ENCODE measurements at places on chromosomes 16 and 17. TPM values are rescaled to one million over a fixed set of nuclear protein-coding genes. Genes with fewer than 3 reads are reported as not detected.

The GLP2R gene
- polyA plus RNA-seq: not detected

The LRRC37B gene
- 1.8 TPM for polyA plus RNA-seq

The PRSS8 gene
- not detected for polyA plus RNA-seq

The NOXO1 gene
- polyA plus RNA-seq: not detected

The SHBG gene
- polyA plus RNA-seq: 0.13 TPM

The MSLN gene
- polyA plus RNA-seq: 0.07 TPM

The C16orf54 gene
- polyA plus RNA-seq: 32.0 TPM

The C16orf89 gene
- not detected for polyA plus RNA-seq

- H3K27me3 ChIP-seq: no peaks in the 10 kb centered on the region
- H3K36me3 ChIP-seq: peaks cover 33% of the 10 kb centered on the region
- peaks cover 28% of the 10 kb centered on the region for H3K4me1 ChIP-seq
- peak; percentile 55 for DNase-seq
- peak overlapping the region; percentile 50 for H3K4me3 ChIP-seq
- peak overlapping the region; percentile 66 for H3K27ac ChIP-seq
Measured at GRCh38 chr17:8225813-8226535, 15.6 kb upstream of the AURKB start.

DNA sequence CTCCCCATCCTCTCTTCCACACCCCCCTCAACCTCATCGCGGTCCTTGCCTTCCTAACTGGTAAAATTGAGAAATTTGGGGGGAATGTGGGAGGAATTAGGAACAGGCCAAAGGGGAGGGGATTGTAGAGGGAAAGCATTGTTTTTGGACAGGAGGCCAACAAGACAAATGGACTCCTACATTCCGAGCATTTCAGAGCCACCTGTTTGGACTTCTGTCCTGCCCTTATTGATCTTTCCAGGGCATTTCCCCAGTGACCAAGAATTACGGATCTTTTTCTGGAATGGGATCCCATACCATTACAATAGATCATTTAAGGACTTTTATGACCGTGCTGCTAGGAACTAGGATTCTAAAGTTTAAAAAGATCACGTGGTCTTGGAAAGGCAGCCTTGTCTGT lies 221.3 kb upstream of the ASIC2 start:
- no peak overlapping the region for H3K4me3 ChIP-seq
- H3K36me3 ChIP-seq: no peaks in the 10 kb centered on the region
- no peaks in the 10 kb centered on the region for H3K27me3 ChIP-seq
- no peak overlapping the region for H3K27ac ChIP-seq
- DNase-seq: no peak
- peaks cover 5% of the 10 kb centered on the region for H3K4me1 ChIP-seq

GRCh38 chr16:75010427-75010826 lies 11.6 kb downstream of the ZNRF1 start:
- no peaks in the 10 kb centered on the region for H3K27me3 ChIP-seq
- H3K27ac ChIP-seq: no peak overlapping the region
- no peak overlapping the region for H3K4me3 ChIP-seq

GRCh38 chr17:56898874-56899273 lies 15.0 kb downstream of the TRIM25 start:
- H3K27ac ChIP-seq: no peak overlapping the region
- no peak for DNase-seq
- no peaks in the 10 kb centered on the region for H3K27me3 ChIP-seq
- H3K4me3 ChIP-seq: no peak overlapping the region
- H3K36me3 ChIP-seq: peaks cover 98% of the 10 kb centered on the region

DNA sequence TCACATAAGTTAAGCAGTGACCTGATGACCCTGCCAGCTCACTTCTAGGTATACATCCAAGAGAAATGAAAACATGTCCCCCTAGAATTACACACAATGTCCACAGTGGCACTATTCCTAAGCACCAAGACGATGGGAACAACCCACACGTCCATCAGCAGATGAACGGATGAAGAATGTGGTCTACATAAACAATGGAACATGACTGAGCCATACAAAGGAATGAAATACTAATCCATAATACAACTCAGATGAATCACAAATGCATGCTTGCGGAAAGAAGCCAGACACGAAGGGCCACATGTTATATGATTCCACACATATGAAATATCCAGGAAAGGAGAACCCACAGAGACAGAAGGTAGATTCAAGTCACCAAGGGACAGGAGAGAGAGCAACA lies 17.4 kb downstream of the USP22 start:
- no peak for DNase-seq
- peaks cover 74% of the 10 kb centered on the region for H3K36me3 ChIP-seq
- no peak overlapping the region for H3K4me3 ChIP-seq
- no peak overlapping the region for H3K27ac ChIP-seq
- H3K4me1 ChIP-seq: peaks cover 17% of the 10 kb centered on the region

DNA sequence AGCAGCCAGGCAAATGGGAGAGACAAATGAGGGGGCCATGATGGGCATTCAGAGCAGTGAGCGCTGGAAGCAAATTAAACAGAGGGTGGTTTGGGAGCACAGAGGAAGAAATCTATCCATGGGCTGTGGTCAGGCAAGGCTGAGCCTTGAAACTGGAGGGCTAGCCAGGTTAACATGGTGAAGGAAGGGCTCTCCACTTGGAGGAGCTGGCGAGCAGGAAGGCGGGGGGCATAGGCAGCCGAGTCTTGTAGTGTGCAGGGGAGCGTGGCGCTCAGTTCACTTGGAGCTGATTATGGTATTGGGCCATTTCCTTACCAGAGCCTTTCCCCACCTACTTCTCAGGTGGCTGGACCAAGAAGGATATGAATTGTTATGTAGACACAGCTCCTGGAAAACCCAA lies 189.7 kb downstream of the SNX29 start:
- H3K36me3 ChIP-seq: peaks cover 31% of the 10 kb centered on the region
- H3K4me1 ChIP-seq: no peaks in the 10 kb centered on the region
- H3K27ac ChIP-seq: no peak overlapping the region
- no peaks in the 10 kb centered on the region for H3K27me3 ChIP-seq

GRCh38 chr17:66953630-66954020 lies 10.9 kb upstream of the CACNG4 start:
- no peaks in the 10 kb centered on the region for H3K4me1 ChIP-seq
- no peak for DNase-seq
- no peak overlapping the region for H3K27ac ChIP-seq
- H3K4me3 ChIP-seq: no peak overlapping the region
- H3K36me3 ChIP-seq: no peaks in the 10 kb centered on the region

- peak; percentile 80 for DNase-seq
- H3K27me3 ChIP-seq: no peaks in the 10 kb centered on the region
- H3K36me3 ChIP-seq: no peaks in the 10 kb centered on the region
Measured at GRCh38 chr17:4766723-4767122, 5.0 kb upstream of the TM4SF5 start.

DNA sequence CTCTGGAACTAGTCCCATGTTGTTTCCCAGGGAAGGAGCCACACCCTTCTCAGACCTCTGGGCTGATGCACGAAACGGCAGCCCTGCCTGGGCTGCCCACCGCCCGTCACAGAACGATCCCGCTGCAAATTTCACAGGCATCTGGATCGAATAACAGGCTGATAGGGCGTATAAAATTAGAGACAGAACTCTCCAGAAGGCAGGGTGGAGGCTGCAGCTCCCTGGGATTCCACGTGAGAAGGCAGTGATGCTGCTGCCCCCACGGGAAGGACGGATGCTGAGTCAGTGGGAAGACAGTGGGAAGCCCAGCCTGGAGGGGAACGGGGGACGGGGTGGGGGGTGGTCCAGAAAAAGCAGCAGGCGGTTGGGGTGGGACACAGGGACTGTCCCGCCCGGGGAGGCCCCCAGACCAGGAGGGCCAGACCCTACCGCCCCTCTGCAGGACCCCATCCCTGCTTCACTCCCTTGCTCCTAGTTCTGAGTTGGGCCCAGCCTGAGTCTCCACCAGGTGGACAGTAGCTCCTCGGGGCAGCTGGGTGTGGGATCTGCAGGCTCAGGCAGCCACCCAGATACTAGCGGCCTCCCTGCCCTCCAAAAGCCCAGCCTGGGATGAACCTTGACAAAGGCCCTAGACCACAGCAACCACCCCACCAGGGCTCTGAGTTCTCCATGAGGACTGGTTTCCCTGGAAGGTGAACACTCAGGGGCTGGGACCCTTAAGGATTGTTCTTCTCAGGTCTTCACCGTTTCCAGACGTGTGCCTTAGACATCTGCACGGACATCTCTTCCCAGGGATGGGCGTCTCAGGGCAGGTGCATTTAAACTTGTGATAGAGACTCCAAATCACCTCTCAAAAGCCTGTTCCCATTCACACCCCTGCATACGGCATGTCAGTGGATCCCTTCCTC lies 117.8 kb downstream of the METRNL start:
- H3K4me1 ChIP-seq: peaks cover 82% of the 10 kb centered on the region
- H3K4me3 ChIP-seq: no peak overlapping the region
- H3K27ac ChIP-seq: no peak overlapping the region
- H3K27me3 ChIP-seq: no peaks in the 10 kb centered on the region
- H3K36me3 ChIP-seq: no peaks in the 10 kb centered on the region
- DNase-seq: no peak

DNA sequence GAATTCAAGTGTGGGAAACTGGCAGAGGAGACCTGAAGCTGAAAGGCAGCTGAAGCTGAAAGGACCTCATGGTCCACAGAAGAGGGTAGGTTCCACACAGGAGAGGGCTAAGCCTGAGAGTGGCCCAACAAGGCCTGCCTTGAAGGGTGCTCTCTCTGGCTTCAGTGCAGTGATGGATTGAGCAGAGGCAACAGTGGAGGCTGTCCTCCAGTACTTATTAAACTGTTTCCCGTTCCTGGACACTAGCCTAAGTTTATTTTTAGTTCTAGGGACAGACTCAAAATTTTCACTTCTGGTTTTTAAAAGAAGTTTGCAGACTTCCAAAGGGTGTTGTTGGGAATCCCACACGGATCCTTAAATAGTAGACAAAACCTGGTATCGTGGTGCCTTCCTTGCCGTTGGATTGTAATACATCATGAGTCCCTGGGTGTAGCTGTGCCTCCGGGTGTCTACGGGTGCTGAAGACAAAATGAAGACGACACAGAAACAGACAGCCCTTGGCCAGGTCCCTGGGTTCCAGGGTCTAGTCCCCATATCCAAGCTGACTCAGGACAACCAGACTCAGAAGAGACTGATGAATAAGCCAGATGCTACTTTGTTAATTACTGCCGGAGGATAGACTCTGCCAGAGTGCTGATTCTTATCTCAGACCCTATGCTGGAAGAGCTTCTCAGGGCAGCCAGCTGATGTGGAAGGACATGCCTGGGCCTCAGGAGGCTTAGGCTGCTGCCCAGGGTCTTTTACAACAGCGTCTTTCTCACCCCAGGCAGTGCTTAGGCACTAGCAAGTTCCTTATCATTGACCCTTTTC lies 7.1 kb upstream of the CMTM4 start:
- H3K36me3 ChIP-seq: no peaks in the 10 kb centered on the region
- H3K27me3 ChIP-seq: no peaks in the 10 kb centered on the region
- DNase-seq: peak; percentile 13
- peaks cover 51% of the 10 kb centered on the region for H3K4me1 ChIP-seq
- H3K4me3 ChIP-seq: no peak overlapping the region

DNA sequence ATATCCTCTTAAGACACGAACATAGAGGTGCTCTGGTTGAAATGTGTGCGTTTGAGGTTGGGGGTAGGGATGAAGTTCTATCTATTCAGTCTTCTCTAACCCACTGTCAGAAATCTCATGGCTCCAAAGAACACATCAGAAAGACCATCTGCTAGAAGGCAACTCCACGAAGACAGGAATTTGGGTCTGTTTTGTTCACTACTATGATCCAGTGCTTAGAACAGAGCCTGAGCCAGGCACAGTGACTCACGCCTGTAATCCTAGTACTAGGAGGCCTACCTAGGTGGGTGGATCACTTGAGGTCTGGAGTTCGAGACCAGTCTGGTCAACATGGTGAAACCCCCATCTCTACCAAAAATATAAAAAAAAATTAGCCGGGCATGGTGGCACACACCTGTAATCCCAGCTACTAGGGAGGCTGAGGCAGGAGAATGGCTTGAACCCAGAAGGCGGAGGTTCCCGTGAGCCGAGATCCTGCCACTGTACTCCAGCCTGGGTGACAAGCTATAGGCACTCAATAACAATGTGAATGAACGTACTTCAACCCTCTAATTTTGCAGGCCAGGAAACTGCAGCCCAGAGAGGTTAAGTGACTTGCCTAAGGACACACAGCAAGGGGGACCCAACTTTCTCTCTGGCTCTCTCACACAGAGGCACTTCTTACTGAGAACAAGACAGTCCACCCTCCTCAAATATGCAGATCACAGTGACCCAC lies 2.3 kb downstream of the CASKIN2 start:
- DNase-seq: no peak
- H3K27me3 ChIP-seq: peaks cover 3% of the 10 kb centered on the region
- H3K4me1 ChIP-seq: peaks cover 33% of the 10 kb centered on the region
- no peaks in the 10 kb centered on the region for H3K36me3 ChIP-seq

GRCh38 chr16:57807252-57807967 lies 5.1 kb upstream of the KIFC3 start:
- no peak overlapping the region for H3K4me3 ChIP-seq
- H3K4me1 ChIP-seq: peaks cover 28% of the 10 kb centered on the region
- H3K27me3 ChIP-seq: peaks cover 26% of the 10 kb centered on the region
- H3K36me3 ChIP-seq: no peaks in the 10 kb centered on the region

DNA sequence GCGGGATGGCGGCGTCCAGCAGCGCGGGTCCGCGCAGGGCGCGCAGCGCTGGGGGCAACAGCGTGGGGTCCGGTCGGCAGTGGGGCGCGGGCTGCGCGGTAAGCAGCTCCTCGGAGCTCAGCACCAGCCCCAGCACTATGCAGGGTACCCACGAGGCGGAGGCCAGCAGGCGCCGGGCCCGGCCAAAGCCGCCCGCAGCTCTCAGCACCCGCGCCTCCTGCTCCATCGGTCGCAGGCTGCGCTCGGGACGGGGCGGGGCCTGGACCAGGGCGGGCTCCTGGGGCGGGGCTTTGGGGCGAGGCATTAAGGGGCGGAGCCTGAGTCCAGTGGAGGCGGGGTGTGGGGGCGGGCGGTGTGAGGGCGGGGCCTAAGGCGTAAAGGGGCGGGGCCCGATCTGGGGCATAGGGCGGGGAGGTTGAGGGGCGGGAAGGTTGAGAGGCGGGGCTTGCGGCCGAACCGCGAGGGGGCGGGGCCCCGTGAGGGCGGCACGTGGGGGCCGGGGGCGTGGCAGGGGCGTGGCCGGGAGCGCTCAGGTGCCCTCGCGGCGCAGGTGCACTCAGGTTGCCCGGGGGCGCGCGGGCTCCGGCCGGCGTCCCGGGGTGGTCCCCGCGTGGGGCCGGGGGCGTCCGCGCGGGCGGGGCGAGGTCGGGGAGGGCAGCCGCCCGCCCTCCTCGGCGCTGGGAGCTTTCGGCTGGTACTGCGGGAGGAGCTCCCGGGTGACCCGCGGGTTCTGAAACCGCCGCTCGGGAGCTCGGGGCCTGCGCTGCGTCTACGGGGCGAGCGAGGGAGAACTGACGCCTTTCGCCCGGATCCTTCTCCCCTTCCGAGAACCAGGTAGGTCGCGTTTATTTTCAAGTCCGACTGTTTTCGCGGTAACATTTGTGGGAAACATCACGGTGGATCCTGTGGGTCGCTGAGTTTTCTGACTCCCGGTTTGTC lies 1.4 kb upstream of the SLC22A31 start:
- no peaks in the 10 kb centered on the region for H3K36me3 ChIP-seq
- peaks cover 31% of the 10 kb centered on the region for H3K27me3 ChIP-seq
- H3K4me3 ChIP-seq: no peak overlapping the region
- peak; percentile 40 for DNase-seq
- H3K27ac ChIP-seq: no peak overlapping the region

GRCh38 chr17:78664476-78665386 lies 87.5 kb upstream of the DNAH17 start:
- peak overlapping the region; percentile 84 for H3K27ac ChIP-seq
- peak; percentile 44 for DNase-seq
